ENCODE measurements at places on chromosomes 3 and 15.

- DNase-seq = no peak
These were observed 633.1 kb upstream of the TBL1XR1 start for GRCh38 chr3:177830411-177830849.

DNA sequence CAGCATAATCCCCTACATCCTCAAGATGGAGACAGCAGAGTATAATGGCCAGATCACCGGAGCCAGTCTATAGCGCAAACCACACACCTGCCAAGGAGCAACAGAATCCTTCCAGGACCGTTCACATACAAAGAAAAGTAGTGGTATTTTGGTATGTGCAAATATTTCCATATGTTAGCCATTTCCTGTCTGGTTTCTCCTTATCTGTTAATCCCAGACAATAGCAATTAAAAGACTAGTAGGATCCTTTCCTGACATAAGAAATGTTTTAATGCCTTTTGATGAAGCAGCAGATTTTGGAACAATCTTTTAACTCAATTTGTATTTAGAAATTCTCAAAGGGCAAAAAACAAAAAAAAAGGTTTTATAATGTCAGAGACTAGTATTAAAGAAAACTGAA lies 22.2 kb downstream of the MRPS25 start:
- no peak for DNase-seq

GRCh38 chr15:77195586-77195985 lies 124.7 kb upstream of the TSPAN3 start:
- no peak for DNase-seq

- DNase-seq = no peak
These were observed 23.1 kb downstream of the CCDC12 start for GRCh38 chr3:46953234-46954010.

DNA sequence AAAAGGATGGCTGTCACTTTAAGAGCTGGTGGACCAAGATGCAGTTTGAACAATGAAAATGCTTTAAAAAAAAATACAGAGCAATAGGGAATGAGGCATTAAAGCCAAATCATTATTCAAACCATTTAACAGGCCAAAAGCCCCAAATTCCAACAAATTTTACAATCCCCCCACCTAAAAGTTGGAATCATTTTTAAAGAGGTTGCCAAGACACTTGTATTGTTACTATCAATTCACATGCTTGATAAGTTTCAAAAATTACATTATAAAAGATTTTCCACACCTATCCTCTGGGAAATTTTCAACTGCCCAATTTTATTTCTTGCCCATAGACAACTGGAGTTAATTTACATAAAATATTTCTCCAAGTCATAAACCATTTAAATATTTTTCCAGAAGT lies 192.3 kb upstream of the ARHGEF26 start:
- DNase-seq = no peak

DNA sequence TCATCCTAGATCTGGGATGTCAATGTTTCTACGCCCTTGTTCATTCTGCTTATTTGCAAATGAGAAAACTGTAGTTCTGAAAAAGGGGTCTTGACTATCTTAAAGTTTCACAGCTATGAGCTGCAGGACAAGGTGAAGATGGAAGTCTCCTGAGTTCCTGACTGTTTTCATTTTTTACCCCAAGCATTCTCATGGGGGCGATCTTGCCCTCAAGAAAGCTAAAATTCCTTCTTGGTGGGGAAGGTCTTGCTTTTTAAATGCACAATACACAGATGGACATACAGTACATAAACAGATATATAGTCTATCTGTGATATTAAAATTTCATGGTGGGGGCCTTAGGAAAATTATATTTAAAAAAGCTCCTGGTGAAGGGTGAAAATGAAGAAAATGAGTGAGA lies 32.4 kb downstream of the MASP1 start:
- no peak for DNase-seq

DNA sequence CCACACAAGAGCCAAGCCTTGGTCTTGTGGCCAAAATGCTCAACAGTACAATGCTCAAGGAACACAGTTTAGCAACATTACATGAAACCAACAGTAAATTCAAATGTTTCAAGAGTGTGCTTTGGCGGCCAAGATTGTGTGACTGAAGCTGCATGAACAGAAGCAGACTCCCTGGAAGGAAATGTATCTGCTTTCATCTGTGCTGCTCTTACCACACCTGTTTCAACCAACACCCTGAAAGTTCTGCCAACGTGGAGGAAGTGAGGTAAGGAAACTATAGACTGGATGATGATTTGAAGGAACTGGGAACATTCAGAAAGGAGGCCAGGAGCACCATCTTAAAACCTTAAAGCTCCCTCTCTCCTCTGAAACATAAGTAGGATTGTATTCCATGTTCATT lies 55.7 kb downstream of the MB21D2 start:
- no peak for DNase-seq

DNA sequence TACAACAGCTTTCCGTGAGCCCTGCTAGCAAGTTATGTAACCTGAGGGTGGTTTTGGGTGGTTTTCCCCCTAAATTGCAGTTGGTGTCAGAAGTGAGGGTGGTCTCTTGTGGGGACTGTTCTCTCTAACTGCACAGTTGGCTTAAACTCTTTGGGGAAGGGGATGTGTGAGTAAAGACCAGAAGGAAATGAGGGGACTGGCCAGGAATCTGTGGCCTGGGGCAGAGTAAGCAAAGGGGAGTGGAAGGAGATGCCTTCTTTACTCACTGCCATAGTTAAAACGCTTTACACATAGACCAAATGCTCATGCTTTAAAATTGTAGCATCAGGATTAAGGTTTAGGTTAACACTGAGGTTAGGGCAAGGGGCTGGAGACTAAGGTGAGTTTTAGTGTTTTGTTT lies 21.2 kb upstream of the XIRP1 start:
- DNase-seq = no peak

DNA sequence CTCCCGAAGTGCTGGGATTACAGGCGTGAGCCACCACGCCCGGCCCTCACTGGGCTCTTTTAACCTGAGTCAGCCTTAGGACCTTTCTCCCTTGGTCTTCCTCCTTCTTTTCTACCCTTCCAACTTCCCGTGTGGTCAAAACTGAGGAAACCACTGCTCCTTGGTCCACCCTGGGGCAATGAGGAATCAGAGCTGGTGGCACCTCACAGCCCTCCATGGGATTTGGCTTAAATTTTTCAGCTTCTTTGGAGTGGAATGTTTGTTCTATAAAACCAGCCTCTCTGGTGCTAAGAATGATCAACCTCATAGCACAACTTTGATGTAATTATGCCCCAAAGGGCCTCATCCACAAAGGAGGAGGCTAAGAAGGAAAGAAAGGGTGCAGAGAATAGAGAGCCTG lies 76.6 kb upstream of the CFAP20DC start:
- DNase-seq = no peak

DNA sequence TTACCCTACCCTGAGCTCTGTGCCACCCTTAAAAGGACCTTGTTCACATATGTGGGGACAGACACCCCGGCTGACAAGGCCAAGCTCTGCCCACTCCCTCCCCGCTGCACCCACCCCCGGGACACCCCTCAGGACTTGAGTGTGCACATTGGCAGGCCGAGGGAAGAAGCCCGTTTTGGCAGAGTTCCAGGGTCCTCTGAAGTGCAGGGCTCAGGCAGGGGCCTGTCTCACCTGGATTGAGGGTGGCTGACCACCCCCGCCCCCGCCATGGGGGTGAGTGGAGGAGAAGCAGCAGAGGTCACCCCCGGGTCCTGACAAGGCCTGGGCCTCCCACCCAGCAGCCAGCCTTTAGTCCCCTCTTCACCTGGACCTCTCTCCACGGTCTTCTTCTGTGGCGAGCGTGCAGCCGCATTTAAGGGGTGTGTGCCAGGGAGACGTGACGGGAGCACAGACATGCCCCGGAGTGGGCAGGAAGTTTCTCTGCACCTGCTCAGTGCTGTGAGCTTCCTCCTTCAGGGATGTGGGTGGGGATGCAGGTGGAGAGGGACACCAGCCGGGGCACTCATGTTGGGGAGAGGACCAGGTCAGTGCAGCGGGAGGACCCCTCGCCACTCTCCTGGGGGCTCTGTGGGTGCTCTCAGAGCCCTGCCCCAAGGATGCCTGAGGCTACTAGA lies 50.7 kb downstream of the LINGO1 start:
- DNase-seq = no peak

DNA sequence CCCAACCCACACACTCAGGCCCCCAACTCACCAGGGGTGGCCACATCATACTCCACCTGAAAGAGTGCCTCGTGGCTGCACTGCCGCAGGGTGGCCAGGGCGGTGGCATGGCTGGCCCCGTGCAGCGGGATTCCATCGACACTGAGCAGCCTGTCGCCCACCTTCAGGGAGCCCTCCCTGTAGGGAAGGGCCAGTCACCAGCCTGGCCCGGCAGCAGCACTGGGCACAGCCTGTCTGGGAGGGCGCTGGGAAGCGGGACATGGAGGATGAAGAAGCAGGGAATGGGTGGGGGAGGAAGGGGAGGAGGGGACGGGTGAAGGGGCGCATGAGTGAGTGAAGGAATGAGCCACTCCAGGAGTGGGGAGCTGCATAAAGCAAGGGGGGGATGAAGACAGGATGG lies 18.5 kb downstream of the GRIP2 start:
- no peak for DNase-seq

DNA sequence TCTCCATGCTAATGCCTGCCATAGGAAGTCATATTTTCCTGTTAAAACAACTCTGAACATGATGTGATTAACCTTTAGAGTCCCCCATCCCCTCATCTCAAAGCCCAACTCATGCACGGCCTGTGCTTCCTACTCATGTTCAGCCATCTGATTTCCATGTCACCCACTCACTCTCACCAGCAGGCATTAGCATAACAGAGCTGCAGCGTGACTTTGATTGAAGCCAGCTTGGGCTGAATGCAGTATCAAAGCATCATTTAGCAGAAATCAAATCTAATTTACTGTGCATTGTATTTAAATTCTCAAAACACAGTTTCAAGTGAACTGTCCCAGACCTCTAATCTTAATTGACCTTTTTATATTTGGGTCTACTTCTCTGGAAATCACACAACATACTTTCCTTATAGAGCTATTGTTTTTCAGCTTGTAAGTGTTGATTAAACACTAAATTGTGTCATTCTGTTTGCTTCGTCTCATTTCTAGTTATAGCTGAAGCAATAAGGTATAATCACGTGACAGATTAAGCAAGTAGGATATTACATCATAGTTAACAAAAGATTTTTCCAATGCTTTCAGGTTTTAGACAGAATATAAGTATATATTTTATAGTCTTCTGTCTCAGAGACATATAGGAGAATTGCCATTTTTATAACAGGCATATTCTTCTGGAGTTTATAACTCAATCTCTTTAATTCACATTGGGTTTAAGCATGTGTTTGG lies 501.5 kb downstream of the ROBO2 start:
- DNase-seq = no peak

GRCh38 chr3:112770951-112771350 lies 75.7 kb downstream of the CD200R1L start:
- no peak for DNase-seq

GRCh38 chr3:8813411-8813810 lies 44.0 kb upstream of the OXTR start:
- DNase-seq = no peak

- DNase-seq = no peak
These were observed 17.2 kb downstream of the TNFAIP8L3 start for GRCh38 chr15:51077221-51078153.

DNA sequence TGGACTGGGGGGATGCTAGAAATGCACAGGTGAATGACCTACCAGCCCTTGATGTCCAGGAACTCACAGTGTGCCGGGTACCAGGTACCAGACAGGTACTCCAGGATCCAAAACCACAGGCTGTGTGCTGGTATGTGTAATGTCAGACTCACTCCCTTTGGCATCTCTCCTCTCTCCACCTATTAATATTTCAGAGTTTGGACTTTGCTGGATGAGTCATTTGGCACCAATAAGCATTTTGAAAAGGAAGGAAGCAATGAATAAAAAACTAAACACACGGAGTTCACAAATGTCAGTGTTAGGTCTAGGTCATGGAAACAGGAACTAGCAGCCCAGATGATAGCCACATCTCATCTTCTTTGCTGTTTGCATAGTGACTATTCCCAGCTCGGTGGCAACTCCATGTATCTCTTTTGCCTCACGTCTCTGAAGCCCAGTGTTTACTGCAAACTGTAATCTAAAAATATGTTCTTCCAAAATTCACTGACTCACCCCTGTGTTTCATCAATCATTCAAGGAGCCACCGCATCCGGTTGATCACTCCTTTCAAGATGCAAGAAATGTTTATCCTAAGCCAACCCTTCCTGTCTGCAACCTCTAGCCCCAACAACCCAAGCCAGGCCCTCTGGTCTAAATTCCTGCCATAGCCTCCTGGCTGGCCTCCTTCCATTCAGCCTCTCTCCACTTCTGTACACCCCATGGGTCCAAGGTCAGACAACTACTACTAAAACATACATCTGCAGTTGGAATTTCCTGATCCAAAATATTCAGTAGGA lies 8.4 kb downstream of the ITGB5 start:
- peak; percentile 78 for DNase-seq

- no peak for DNase-seq
These were observed 90.6 kb downstream of the ARNT2 start for GRCh38 chr15:80494756-80495155.

DNA sequence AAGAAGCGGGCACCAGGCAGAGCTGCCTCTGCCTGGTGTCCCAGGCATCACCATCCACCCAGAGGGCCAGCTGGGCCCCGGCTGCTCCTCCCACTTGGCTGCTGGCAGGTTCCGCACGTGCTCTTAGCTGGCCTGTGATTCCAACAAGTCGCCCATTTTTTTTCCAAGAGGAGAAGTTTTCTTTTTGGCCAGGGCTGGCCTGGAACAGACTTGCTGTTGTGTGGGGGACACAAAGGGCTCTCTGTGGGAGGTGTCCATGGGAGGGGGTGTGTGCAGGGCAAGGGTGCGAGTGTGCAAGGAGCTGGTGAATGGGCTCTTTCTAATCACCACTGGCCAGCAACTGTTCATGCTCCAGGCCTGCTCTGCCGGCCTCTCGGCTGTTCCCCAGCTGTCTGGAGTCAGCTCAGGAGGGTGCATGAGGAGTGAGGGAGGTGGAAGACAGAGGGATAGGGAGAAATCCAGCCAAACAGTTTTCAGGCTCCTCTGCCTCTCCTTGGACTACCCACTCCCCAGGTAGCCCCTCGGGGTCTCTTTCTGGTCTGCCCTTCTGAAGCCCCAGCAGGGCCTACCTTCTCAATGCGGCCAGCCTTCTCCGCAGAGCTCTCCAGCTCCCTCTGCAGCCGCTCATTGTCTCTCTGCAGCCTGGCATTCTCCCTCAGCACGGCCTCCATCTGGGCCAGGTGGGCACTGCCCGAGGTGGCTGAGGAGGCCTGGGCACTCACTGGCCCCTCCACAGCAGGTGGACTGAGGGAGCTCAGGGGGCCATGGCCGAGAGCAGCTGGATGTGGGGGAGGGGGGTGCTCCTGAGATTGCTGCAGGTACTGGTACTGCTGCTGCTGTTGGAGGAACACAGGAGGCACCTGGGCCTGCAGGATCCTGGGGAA lies 7.1 kb downstream of the AMOTL2 start:
- no peak for DNase-seq

DNA sequence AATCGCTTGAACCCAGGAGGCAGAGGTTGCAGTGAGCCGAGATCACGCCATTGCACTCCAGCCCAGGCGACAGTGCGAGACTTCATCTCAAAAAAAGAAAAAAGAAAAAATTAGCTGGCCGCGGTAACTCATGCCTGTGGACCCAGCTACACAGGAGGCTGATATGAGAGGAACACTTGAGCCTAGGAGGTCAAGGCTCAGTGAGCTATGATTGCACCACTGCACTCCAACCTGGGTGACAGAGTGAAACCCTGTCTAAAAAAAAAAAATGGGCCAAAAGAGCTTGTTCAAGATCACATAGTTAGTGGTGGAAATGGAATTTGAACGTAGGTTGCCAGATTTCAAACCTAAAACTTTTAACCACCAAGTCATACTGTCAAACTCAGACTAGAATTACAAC lies 46.2 kb upstream of the PPP4R2 start:
- no peak for DNase-seq

- no peak for DNase-seq
These were observed 616 bp upstream of the IGDCC4 start for GRCh38 chr15:65423150-65423975.

- no peak for DNase-seq
These were observed 57.9 kb downstream of the CCDC33 start for GRCh38 chr15:74294010-74294409.
